ENCODE measurements at places on chromosomes 4 and X. TPM values are rescaled to one million over a fixed set of nuclear protein-coding genes. Genes with fewer than 3 reads are reported as not detected.

The MAGEC2 gene
- polyA plus RNA-seq = not detected

The CT45A5 gene
- polyA plus RNA-seq = not detected

The XAGE2 gene
- polyA plus RNA-seq = not detected

The ALB gene
- polyA plus RNA-seq = not detected

The HSFX2 gene
- not detected for polyA plus RNA-seq

The FATE1 gene
- polyA plus RNA-seq = not detected

The PAGE5 gene
- polyA plus RNA-seq = not detected

The TMEM144 gene
- not detected for polyA plus RNA-seq

The FGB gene
- polyA plus RNA-seq = not detected

The MAGIX gene
- polyA plus RNA-seq = 1.0 TPM

GRCh38 chrX:4830880-4831557 is 1117.6 kb upstream of the PRKX start:
- no peak for DNase-seq

DNA sequence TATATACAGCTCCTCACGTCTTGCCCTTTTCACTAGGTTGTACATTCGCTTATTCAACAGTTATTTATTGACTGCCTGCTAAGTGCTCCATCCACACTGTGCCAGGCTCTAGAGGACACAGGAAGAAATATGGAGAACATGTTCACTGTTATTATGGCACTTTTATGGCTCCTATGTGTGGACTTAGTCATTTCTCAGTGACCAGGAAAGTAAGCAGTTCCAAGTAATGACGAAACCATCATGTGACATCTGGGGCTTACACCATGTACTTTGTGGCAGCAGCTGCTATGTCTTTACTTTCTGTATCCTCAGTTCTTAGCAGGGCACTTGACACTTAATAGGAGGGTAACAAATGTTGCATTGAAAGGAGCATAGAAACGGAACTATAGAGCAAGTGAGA is 278.0 kb downstream of the ANK2 start:
- no peak for DNase-seq

DNA sequence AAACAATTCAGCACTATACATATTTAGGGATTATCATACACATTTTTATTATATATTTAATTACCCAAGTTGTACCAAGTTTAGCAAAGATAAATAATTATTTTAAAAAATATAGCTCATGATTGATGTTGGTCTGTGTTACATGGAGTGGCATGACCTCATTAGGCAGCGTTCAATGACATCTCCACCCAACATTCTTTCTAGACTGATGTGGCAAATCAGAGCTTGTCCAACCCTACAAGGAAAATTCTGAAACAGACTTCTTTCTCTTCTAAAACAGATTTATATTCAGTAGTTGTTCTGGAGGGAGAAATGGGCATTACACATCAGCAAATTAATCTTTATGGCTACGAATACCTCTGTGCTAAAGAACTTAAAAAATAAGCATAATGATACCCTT is 189.7 kb downstream of the PDGFC start:
- DNase-seq = no peak

GRCh38 chrX:128698573-128699181 is 646.5 kb upstream of the ACTRT1 start:
- DNase-seq = no peak

DNA sequence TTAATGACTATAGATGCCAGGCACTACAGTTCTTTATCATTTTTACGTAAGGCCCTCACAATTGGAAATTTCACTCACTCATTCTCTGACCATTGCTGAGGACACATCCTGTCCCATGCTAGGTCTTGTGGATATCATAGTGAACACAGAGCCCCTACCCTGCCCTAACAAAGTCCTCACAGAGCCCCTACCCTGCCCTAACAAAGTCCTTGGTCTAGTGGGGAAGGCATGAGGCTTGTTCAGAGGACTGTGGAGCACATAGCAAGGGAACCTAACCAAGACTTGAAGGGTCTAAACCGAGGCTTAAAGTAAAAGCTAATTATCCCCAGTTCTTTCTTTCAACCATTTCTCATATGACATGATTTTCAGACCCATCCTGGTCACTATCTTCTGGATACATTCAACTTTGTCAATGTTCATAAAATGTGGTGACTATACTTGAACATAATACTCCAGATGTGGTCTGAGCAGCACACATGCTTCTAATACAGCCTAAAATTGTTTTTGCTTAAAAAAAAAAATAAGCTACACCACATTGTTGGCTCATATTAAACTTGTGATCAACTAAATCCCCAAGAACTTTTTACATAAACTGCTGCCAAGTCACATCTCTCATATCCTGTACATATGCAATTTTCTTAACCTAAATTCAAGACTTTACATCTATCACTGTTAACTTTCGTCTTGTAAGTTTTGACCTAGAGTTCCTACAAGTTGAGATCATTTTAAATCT is 77.0 kb downstream of the GPC3 start:
- DNase-seq = no peak

- no peak for DNase-seq
Observed at GRCh38 chr4:8320386-8320750, 50.8 kb downstream of the HTRA3 start.

- no peak for DNase-seq
Observed at GRCh38 chr4:80812145-80812544, 218.4 kb upstream of the BMP3 start.

DNA sequence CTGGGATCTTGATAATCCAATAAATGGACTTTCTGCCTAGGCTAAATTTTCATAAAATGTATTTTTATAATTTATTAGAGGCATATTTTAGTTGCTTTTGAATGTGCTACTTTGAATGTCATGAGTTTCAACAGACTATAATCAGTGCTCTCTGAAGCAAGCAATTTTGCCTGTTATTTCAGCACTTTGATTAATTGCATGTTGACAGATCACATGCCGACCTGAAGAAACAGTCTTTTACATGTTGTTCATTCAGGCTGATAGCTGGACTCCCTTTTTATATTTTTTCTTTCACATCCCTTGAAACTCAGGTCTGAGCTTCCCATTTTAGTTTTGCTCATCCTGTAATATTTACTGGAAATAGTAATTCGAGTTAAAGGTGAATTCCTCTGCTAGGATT is 341.0 kb downstream of the NAP1L3 start:
- DNase-seq = no peak

DNA sequence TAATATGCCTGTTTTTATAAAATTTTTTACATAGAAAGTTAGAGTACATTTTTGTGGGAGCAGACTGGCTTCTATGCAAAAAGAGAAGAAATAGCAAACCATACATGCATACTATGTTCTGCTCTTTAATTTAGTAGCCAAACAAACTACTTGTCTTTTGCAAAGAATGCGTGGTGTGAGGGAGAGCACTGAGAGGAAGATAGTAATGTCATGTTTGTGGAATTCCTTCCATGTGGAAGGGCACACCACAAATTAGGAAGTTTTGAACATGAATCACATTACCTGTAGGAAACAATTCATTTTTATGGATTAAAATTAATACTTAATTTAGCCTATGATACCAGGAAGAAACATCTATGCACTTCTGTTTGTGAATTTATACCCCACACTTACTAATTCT is 1529.1 kb upstream of the ADGRL3 start:
- no peak for DNase-seq

DNA sequence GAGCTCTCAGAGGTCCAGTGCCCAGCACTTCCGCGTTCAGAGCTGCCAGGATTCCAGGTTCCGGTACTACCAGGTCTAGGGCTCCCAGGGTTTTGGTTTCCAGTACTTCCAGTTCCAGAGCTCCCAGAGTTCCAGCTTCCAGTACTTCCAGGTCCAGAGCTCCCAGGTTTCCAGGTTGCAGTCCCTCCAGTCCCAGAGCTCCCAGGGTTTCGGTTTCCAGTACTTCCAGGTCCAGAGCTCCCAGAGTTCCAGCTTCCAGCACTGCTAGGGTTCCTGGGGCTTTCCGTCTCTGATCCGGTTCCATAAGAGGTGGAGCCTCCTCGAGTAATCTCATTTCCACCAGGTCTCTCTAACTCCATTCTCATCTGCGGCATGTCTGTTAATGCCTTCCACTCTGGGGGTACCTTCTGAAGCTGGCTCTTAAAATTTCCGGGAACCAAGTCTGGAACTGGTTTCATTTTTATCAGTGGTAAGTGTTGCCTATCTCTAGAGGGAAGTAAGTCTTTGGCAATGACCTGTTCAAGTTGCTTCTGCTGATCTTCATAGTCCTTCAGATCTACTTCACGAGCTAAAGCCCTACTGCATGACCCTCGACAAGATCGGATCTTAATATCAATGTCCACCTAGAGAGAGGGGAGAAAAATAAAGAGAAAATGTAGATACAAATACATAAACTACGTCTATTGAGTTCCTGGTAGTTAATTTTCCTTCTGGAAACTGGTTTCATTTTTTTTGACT is 4.1 kb downstream of the FGA start:
- DNase-seq = no peak

GRCh38 chr4:145404761-145405160 is 76.9 kb upstream of the SMAD1 start:
- no peak for DNase-seq

DNA sequence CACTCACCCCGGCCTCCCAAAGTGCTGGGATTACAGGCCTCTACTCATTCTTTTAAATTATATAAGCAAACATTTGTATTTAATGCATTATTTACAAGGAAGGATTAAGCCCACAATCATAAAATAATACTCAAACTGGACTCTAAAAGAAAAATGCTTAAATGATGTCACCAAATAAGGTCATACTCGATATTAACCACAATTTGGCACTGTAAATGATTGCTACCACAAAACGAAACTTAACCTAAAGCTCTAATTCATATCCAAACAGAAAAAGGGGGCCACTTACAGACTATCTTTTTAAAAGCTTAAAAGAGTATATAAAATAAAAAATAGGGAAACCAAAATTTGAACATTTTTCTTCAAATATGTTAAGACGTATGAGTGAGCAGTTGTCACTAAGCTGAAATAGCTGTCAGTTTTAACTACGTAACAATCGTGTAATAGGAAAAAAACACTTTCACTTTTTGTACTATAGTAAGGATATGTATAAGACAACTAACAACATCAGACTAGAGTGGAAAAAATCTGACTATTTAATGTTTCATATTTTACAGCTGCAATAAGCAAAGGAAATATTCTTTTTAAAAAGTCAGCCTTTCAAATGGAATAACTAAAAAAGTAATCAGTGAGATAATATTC is 108.2 kb upstream of the GPR34 start:
- DNase-seq = no peak

- DNase-seq = peak; percentile 65
Observed at GRCh38 chr4:101527188-101527587, 179.9 kb upstream of the PPP3CA start.

DNA sequence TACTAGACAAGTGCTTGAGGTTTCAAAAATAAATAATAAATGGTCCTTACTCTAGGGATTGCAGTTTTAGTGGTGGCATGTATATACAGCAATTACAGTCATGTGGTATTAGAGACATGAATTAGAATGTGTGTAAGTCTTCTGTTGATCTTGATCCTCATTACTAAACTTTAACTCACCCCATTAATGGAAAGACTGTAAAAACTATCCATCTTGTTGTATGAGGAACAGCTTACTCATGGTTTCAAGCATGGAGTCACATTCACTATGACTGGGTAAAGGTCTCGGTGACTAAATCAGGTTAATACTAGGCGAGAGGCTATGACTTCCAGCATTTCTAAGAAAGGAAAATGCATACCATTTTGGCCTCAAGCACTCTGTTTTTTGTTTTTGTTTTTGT is 107.0 kb upstream of the HPGD start:
- no peak for DNase-seq

- no peak for DNase-seq
Observed at GRCh38 chr4:89072921-89073320, 15.9 kb upstream of the FAM13A start.

GRCh38 chr4:155745984-155746383 is 12.8 kb upstream of the GUCY1B1 start:
- no peak for DNase-seq

- no peak for DNase-seq
Observed at GRCh38 chr4:102781570-102781969, 20.8 kb upstream of the MANBA start.

- no peak for DNase-seq
Observed at GRCh38 chr4:41373221-41373620, 116.5 kb downstream of the UCHL1 start.

DNA sequence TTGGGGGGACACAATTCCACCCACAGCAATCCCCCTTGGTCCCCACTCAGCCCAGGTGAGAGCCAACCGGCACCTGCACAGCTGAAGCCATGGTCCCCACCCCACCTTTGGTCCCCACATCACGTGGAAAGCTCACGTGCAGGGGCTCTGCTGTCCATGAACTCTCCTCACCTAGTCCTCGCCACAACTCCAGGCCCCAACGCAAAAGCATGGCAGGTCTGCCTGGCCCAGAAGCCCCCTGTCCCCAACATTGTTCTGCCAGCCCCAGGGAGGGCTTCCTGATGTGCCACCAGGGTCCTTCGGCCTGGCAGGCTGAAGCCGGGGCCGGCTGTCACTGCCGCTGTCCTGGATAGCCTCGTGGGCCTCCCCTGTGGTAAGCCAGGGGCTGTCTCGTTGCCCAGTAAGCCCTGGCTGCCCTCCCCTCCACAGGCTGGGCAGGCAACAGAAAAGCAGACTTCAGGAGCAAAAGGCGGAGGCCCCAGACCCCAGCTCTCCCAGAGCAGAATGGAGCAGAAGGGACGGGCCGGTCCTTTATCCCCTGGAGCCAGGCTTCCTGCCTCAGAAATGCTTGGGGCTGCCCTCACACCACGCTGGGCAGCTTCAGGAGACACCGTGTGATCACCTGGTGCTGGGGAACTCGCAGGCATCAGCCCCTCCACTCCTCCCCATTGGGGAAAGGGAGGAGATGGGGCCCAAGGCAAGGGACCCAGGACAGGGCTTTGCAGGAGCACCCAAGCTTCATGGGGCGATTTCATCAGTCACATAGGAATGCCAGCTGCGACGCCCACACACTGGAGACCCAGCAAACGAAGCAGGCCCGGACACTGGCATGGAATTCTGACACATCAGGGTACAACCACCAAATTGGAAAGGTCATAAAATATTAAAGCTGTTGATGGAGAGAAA is 103.7 kb downstream of the ADRA2C start:
- DNase-seq = no peak

DNA sequence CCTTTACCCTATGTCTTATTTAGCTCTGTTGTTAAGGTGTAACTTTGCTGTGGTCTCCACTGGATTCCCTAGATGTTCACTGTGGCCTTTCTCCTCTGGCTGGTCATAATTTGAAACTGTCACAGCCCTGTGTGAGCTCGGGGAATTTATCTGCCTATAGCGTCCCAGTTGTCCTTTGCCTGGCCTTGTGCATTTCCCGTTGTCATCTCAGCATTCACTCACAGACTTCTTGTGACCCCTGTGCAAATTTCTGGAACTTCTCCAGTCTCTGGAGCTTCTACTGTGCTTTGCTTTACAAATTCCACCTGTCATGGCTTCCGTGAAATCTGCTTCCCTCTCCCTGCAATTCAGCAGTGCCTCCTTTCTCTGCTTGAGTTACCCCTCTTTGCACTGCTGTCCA is 106.7 kb downstream of the WWC2 start:
- no peak for DNase-seq

DNA sequence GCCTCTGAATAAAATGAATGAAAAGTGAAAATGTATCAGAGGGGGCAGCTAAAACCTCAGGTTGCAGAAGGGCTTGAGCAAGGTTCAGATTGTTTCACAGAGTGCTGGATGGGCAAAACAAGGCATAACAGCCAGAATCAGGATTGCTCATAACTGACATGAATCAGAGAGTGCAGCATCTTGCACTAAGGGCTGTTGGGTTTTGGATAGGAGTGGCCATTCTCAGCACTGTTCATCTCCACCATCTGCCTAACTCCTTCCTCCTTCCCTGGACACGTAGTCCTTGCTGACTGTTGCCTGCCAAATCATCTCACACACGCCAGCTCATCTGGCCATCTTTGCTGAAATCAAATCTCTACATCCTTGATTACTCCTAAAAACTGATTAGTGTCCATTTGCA is 75.3 kb upstream of the C1QTNF7 start:
- DNase-seq = no peak
